DND-41 (cell line): ENCODE measurements at places on chromosomes 7 and 10.

- no peaks in the 10 kb centered on the region for H3K36me3 ChIP-seq
- no peaks in the 10 kb centered on the region for H3K27me3 ChIP-seq
- H3K4me3 ChIP-seq, result no peak overlapping the region
- H3K4me1 ChIP-seq, result no peaks in the 10 kb centered on the region
- DNase-seq, result no peak
- H3K27ac ChIP-seq, result no peak overlapping the region
Measured at GRCh38 chr7:28041508-28042314, 138.9 kb downstream of the JAZF1 start.

- H3K4me3 ChIP-seq, result no peak overlapping the region
- no peak for DNase-seq
- H3K4me1 ChIP-seq, result no peaks in the 10 kb centered on the region
- H3K36me3 ChIP-seq, result no peaks in the 10 kb centered on the region
- no peak overlapping the region for H3K27ac ChIP-seq
Measured at GRCh38 chr7:84002348-84002747, 192.2 kb downstream of the SEMA3A start.

- H3K4me1 ChIP-seq, result no peaks in the 10 kb centered on the region
- H3K27me3 ChIP-seq, result no peaks in the 10 kb centered on the region
- H3K36me3 ChIP-seq, result no peaks in the 10 kb centered on the region
Measured at GRCh38 chr7:55206235-55207029, 158.7 kb upstream of the LANCL2 start.

DNA sequence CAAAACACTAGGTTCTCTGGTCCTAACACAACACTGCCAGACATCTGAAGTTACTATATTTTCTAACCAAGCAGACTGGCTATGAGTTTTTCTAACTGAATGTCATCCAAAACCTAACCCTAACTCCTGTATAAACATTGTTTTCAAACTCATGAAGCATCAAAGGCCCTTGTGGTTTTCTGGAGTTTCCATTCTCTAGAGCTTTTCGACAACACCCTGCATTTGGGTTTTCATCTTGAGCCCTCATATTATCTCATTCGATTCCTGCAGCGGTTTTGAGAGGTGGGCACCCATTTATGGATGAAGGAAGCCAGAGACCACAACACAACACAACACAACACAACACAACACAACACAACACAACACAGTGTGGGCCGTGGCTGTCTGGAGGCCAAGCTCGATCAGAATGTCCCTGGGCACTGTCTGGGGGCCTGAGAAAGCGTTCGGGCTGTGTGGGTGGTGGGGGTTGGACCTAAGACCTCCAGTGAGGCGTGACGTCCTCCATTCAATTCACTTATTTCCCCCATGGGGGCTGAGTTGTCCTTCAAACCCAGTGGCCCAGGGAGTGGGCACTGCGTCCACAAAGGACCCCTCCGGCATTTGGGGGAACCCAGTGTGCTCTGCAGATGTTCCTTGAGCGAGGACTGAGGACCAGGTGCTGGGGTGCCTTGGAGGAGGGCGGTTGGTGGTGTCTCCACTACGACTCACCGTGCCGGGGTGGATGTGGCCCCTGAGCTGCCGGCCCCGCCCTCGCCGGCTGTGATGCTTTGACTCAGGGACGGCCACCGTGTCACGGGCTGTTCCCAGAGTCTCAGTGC, 490.4 kb downstream of the DNAJB6 start:
- no peak for DNase-seq
- no peaks in the 10 kb centered on the region for H3K36me3 ChIP-seq
- H3K27ac ChIP-seq, result no peak overlapping the region

GRCh38 chr10:43256531-43257346, 10.1 kb downstream of the RASGEF1A start:
- DNase-seq, result no peak
- H3K27ac ChIP-seq, result no peak overlapping the region

DNA sequence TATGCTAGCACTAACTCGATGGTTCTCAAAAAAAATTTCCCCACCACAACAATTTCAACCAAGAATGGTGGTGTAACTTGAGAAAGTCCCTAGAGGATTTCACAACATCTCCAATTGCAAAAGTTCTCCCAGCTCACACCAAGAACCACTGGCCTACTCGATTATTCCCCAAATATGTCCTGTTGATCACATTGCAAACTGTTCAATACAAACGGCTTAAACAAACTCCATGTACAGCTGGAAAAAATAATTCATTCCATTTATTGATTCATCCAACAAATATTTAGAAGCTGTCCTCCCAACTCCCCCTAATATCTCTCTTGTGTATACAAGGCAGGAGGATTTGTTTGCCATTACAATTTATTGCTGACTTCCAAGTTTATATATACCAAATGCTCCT, 19.1 kb downstream of the TMEM176B start:
- no peak overlapping the region for H3K27ac ChIP-seq
- no peak overlapping the region for H3K4me3 ChIP-seq
- no peaks in the 10 kb centered on the region for H3K36me3 ChIP-seq
- peaks cover 20% of the 10 kb centered on the region for H3K27me3 ChIP-seq

DNA sequence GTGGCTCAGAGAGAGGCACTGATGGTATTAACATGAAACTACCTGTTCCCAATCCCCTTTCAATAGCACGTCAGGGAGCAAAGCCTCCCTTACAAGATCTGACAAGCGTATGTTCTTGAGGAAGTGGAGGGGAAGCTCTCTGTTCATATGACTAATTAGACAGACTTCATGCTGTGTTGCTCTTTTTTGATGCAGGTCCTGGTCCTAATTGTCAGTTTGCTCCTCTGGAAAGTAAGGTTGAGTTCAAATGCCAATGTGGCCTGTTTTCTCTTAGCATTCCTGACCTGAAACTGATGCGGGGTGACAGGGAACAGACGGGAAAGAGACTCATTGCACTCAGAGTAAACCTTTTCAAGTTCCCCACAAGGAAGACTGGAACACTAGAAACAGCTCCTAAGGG, 27.0 kb upstream of the TBX20 start:
- no peaks in the 10 kb centered on the region for H3K36me3 ChIP-seq
- H3K27ac ChIP-seq, result no peak overlapping the region
- H3K27me3 ChIP-seq, result no peaks in the 10 kb centered on the region
- H3K4me3 ChIP-seq, result no peak overlapping the region
- DNase-seq, result no peak

DNA sequence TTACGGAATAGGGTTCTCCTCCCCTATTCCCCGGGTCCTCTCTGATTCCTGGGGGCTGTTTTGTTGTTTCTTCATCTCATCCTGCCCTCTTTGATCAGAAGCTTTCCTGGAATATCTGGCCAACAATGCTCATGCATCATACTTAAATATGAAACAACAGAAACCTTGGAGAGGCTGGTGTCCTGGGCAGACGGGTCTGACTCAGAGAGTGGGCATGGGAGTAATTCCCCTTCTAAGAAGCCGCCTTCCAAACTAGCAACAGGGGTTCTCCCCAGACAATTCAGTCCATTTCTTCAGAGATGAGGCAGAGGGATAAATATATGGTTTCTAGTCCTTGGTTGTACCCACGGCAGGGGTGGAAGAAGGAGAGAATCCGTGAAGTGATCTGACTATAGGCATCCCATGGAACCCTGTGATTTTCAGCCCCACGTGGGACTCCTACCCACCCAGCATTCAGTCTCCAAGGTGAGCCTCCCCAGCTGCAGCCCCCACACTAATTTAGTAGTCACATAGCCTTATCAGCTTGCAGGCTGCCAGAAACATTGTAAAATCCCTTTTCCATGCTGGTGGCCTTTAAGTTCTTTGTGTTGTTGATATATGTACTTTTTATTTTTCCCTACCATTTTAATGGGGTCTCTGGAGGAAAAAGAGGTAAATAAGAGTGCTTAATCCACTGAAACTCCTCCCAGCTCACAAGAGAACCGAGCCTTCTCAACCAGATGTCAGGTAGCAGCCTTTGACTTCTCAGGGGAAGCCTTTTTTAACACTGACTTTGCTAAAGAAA, 119.2 kb downstream of the SFMBT2 start:
- H3K36me3 ChIP-seq, result peaks cover 22% of the 10 kb centered on the region; the same call in 1 of the 2 replicates
- H3K4me3 ChIP-seq, result no peak overlapping the region
- no peaks in the 10 kb centered on the region for H3K27me3 ChIP-seq
- no peak for DNase-seq

DNA sequence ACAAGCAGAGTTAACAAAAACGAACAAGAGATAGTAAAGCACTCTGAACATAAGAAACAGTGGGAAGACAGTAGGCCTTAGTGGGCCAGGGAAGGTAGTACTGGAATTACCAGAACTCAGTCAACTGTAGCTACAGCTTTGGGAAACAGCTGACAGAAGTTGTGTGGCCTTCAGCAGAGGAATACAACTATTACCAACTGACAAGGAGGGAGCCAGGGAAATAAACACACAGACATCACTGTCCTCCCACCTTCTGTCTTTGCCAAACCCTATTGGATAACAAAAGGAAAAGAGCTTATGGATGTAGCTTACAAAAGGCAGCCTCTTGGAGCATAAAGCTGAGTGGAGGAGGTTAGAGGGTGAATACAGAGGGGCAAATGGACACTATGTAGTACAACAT, 15.4 kb downstream of the MICU1 start:
- H3K27me3 ChIP-seq, result no peaks in the 10 kb centered on the region
- no peaks in the 10 kb centered on the region for H3K36me3 ChIP-seq
- no peaks in the 10 kb centered on the region for H3K4me1 ChIP-seq
- no peak for DNase-seq
- H3K27ac ChIP-seq, result no peak overlapping the region

DNA sequence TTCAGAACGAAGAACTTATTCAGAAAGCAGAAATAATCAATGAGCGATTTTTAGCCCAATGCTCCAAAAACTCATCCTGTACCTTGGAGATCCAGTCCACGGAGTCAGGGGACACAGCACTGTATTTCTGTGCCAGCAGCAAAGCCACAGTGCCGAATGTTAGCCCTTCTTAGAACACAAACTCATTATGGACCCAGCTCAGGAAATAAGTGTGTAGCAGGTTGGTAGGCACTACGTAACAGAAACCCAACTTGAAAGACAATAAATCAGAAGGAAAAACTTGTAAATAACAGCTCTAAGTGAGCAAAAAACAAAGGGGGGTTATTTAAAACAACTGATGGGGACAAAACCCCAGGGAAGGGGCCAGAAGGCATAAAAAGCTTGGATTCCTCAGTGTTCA, 112.0 kb upstream of the PRSS1 start:
- no peak for DNase-seq
- H3K4me1 ChIP-seq, result no peaks in the 10 kb centered on the region
- H3K4me3 ChIP-seq, result no peak overlapping the region
- no peak overlapping the region for H3K27ac ChIP-seq
- H3K27me3 ChIP-seq, result no peaks in the 10 kb centered on the region

- no peak overlapping the region for H3K27ac ChIP-seq
- DNase-seq, result no peak
- no peaks in the 10 kb centered on the region for H3K27me3 ChIP-seq
- H3K4me3 ChIP-seq, result no peak overlapping the region
- peaks cover 6% of the 10 kb centered on the region; the same call in 1 of the 2 replicates for H3K36me3 ChIP-seq
Measured at GRCh38 chr10:110239892-110240291, 32.5 kb downstream of the MXI1 start.

DNA sequence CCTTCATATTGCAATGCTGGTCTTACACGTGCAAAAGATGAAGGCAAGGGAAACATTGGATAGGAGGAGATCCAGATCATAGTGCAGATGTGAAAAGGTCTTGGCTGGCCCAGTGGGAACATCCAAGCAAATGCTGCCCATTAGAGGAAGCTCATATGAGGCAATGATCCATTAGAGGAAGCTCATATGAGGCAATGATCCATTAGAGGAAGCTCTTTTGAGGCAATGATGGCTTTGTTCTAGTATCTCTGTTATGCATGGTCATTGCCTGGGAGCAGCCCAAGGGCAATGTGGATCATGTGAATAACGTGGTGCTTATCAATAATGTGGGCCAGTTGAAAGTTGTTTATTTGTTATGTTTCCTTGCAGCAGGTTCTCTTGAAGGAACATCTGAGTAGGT, 37.8 kb downstream of the STEAP4 start:
- DNase-seq, result no peak
- H3K4me1 ChIP-seq, result no peaks in the 10 kb centered on the region
- no peaks in the 10 kb centered on the region for H3K27me3 ChIP-seq
- no peak overlapping the region for H3K27ac ChIP-seq

- peaks cover 10% of the 10 kb centered on the region for H3K27me3 ChIP-seq
- no peaks in the 10 kb centered on the region for H3K36me3 ChIP-seq
- no peaks in the 10 kb centered on the region for H3K4me1 ChIP-seq
- no peak overlapping the region for H3K27ac ChIP-seq
Measured at GRCh38 chr10:78483641-78484040, 450.0 kb downstream of the RPS24 start.

GRCh38 chr10:4125776-4126175, 340.8 kb upstream of the KLF6 start:
- H3K27me3 ChIP-seq, result no peaks in the 10 kb centered on the region
- DNase-seq, result no peak
- H3K4me3 ChIP-seq, result no peak overlapping the region
- peaks cover 21% of the 10 kb centered on the region for H3K4me1 ChIP-seq
- no peaks in the 10 kb centered on the region for H3K36me3 ChIP-seq
- H3K27ac ChIP-seq, result no peak overlapping the region

DNA sequence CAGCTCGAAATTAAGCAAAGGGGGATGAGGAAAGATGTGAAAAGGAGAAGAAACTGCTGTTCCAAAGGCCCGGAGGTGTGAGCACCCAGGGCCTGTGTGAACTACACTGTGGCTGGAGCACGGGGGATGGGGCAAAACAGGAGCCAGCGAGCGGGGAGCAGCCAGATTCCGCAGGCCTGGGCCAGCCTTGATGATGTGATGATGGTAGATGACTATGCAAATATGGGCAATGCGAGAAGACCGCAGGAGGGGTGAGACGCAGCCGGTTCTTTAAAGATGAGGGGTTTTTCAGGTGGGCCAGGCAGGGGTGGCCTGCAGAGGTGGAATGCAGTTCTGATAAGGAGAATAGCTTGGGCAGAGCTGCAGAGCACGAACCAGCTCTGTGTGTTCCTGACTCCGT, 61.5 kb downstream of the LANCL2 start:
- H3K27ac ChIP-seq, result no peak overlapping the region
- H3K27me3 ChIP-seq, result no peaks in the 10 kb centered on the region
- H3K36me3 ChIP-seq, result peaks cover 15% of the 10 kb centered on the region

DNA sequence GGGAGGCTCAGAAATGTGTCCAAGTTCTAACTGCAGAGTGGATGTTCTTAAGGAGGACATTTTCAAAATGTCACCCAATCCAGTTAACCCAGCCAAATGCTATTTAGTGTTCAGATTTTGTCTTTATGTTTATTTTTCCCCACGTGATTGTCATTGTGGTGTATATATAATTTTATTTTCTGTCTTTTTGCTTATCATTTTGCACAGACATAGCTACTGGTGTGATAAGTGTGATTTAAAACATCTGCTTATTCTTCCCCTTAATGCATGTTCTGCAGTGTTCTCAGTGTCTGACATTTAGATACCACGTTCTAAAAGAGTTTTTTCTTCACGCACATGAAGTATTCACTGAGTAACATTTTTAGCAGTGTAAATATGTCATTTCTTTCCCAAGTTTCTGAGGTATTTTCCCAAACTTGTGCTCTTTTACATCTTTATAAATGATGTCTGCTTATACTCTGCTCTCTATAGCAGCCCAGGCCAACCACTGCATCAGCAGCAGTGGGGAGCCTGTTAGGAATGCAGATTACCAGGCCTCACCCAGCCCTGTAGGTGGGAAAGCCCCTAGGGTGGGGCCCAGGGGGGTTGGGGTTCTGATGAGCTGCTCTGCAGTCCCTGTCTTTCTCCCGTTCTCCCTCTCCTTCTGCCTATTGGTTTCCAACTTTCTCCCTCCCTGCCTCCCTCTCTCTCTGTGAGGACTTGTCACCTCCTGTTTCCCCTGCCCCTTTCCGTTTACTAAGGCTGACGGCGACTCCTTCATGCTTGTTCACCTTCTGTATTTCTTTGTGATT, 20.8 kb downstream of the ADCY1 start:
- H3K4me3 ChIP-seq, result no peak overlapping the region
- no peaks in the 10 kb centered on the region for H3K36me3 ChIP-seq
- no peak overlapping the region for H3K27ac ChIP-seq

GRCh38 chr10:124220971-124221355, 127.6 kb upstream of the CHST15 start:
- peaks cover 15% of the 10 kb centered on the region for H3K4me1 ChIP-seq
- DNase-seq, result no peak
- no peak overlapping the region for H3K4me3 ChIP-seq
- H3K36me3 ChIP-seq, result no peaks in the 10 kb centered on the region
